ENCODE measurements at places on chromosomes 7 and 10. TPM values are rescaled to one million over a fixed set of nuclear protein-coding genes. Genes with fewer than 3 reads are reported as not detected.

DNA sequence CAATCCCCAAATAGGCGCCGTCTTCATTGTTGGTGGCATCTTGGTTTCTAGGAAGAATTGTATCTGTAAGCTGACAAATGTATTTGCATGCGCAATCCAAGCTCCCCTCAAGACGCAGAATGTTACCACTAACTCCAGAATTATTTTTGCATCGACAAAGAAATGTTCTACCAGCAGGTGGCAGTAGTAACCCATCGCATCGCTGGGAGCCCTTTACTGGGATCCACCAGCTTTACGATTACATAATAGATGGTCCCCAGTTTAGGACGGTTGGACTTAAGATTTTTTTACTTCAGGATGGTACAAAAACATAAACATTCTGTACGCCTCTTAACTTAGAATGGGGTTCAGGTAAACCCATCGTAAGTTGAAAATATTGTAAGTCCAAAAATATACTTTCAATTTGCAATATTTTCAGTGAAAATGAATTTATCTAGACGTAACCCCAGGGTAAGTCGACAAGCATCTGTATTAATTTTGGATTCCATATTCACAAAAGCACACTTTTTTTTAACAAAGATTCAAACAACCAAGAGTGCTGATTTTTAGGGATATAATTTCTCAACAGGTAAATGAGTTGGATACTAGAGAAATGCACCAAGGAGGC, 114.0 kb upstream of the COBL start:
- no peak for DNase-seq

SFRP4 gene
- total RNA-seq, result not detected

DNA sequence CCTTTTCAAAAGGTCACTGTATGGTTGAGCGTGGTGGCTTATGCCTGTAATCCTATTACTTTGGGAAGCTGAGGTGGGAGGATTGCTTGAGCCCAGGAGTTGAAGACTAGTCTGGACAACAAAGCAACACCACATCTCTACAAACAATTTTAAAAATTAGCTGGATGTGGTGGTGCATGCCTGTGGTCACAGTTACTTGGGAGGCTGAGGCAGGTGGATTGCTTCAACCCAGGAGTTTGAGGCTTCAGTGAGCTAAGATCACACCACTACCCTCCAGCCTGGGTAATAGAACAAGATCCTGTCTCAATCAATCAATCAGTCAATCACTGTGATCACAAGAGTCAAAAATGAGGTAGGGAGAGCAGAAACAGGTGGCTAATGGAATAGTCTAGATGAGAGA, 97.0 kb downstream of the SUGCT start:
- no peak for DNase-seq

DNA sequence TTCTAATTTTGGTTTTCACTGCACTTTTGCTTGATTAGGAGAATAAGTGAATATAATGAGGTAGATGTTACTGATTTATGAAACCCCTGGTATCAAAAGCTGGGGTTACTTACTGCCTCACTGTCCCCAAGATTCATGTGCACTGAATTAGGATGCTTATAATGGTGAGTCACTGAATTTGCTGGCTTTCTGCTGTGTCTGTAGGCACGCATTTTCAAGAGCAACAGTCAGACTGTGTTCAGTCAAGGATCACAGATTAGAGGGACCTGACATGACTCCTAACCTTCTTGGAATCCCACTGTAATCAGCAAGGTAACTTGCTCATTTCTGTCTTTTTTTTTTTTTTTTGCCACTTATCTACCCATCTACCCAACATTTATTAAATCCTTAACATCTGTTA, 59.7 kb downstream of the GPR85 start:
- no peak for DNase-seq

DNA sequence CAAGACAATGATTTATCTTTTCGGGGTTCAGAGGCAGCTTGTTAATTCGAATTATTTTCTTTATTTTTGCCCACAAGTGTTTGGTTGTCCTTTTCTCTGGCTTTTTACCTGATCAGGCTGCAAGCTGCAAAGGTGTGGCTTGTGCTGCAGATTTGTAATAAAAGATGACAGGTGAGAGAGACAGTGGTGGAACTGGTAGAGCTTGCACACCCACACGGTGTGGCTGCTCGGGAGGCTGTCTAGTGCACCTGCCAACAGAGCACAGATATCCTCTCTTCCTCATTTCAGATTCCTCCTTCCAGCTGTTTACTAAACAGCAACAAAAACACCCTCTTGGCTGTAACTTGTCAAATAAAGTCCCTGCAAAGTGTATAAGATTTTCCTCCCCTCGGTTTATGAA, 9.2 kb downstream of the GJD4 start:
- DNase-seq, result no peak

DNA sequence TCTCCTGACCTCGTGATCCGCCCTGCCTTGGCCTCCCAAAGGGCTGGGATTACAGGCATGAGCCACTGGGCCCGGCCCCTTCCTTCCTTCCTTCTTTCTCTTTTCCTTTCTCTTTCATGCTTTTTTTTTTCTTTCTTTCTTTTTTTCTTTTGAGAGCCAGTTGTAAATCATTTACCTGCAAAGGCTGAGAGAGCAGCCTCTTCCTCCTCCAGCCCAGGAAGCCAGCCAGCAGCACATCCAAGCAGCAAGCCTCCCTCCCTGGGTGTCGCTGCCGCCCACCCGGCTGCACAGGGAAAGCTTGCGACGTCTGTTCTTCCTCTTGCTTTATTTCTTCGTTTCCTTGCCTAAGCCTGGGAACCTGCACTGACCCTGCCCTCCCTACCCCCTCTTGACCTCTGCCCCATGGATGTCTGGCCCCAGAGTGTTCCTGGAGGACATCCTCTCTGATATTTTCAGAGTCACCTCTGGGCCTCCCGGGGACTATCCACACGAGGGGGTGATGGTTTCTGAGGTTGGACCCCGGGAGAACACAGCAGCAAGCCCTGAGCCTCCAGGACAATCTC, 62.8 kb upstream of the MYL10 start:
- DNase-seq, result no peak

DNA sequence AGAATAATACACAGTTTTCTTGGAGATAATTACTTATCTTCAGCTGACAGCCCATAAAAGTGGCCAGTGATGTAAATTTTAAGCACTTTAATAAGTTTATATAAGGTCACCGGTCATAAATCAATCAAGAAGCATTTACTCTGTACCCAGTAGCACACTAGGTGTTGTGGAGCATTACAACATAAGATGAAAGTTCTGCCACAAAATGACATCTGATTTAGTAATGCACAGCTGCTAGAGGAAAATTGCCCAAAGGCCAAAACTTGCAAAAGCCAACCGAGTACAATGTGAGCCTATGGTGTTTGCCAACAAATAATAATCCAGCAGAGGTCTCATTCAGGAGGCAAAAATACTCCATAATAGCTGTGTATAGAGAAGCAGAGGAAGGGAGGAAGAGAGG, 63.6 kb downstream of the GPR37 start:
- no peak for DNase-seq

Measured in activated T-helper 2 cell treated with anti-CD3 and anti-CD28 coated beads, Interferon-gamma antibody, Interleukin-2, Interleukin-4, amounts not matched to agents 10 μg/mL and 5 μg/mL and 100 μg/mL, durations not matched to agents 14 hours and 24 hours and 36 hours (primary cell).